ENCODE measurements at places on chromosomes 1 and 21. TPM values are rescaled to one million over a fixed set of nuclear protein-coding genes. Genes with fewer than 3 reads are reported as not detected.

DNA sequence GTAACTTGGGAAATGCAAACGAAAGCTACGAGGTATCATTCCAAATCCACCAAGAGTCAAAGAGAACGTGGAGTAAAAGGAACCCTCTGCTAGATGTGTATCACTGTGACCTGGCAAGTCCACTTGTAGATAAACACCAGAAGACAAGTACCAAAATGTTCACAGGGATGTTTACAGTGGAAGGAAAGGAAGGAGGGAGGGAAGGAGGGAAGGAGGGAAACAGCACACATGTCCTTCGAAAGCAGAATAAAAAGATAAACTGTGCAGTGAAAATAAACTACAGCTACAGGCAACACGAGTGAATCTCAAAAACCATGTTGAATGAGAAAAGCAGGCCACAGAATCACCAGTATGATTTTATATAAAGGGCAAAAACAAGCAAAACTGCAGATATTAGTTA, 59.9 kb downstream of the TP53BP2 start:
- H3K27me3 ChIP-seq = no peaks in the 10 kb centered on the region
- H3K27ac ChIP-seq = no peak overlapping the region
- peaks cover 49% of the 10 kb centered on the region for H3K36me3 ChIP-seq
- no peak for DNase-seq
- H3K4me1 ChIP-seq = no peaks in the 10 kb centered on the region

Gene CLCA4
- total RNA-seq = not detected

DNA sequence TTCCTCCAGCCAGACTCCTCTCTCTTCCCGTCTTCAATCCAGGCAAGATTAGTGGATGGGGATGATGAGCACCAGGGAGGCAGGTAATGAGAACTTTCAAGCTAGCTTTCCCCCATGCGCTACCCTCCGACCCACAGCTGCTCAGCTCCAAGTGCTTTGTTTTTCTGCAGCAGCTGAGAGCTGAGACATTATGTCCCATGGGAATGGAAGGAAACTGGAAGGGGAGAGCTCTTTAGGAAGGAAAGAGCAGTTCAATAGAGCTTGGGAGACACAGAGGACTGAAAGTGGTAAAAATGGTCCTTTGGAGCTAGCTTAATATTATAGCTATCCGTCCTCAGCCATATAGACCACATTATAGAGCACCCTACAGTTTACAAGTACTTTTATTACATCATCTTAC, 39.8 kb downstream of the RAB3B start:
- H3K4me1 ChIP-seq = no peaks in the 10 kb centered on the region
- no peak overlapping the region for H3K27ac ChIP-seq
- no peak for DNase-seq
- no peaks in the 10 kb centered on the region for H3K36me3 ChIP-seq

GRCh38 chr1:175629318-175629694, 114.1 kb downstream of the TNR start:
- no peak for DNase-seq
- H3K4me3 ChIP-seq = no peak overlapping the region
- H3K4me1 ChIP-seq = no peaks in the 10 kb centered on the region
- H3K36me3 ChIP-seq = no peaks in the 10 kb centered on the region
- H3K27ac ChIP-seq = no peak overlapping the region

DNA sequence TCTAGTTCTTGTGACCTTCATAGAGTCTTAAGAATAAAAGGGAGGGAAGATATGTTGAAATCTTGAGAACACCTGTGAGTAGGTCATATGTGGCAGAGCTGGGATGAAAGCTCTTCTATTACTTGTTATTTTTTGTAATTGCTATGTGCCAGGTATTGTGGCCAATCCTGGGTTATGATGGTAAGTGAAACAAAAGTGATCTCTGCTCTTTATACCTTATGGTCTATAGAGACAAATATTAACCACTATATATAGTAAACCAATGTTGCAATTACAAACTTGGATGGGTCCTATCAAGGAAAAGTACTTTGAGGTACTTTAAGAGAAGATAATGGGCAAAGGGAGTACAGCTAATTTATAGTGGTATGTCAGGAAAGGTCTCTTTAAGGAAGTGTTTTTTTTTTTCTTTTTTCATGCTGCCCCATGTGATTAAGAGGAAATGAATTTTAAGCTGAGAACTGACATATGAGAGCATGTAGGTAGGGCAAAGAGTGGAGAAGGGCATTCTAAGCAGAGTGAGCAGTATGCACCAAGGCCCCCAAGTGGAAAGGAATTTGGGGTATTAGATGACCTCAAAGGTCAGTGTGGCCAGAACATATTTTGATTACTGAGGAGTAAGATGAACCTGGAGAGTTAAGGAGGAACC, 43.3 kb downstream of the POU2F1 start:
- H3K36me3 ChIP-seq = no peaks in the 10 kb centered on the region
- H3K4me3 ChIP-seq = no peak overlapping the region
- H3K27me3 ChIP-seq = no peaks in the 10 kb centered on the region
- no peak for DNase-seq

Gene OPTC
- not detected for total RNA-seq

Gene TBX15
- 230 TPM for total RNA-seq

Gene KRTAP21-2
- not detected for total RNA-seq

DNA sequence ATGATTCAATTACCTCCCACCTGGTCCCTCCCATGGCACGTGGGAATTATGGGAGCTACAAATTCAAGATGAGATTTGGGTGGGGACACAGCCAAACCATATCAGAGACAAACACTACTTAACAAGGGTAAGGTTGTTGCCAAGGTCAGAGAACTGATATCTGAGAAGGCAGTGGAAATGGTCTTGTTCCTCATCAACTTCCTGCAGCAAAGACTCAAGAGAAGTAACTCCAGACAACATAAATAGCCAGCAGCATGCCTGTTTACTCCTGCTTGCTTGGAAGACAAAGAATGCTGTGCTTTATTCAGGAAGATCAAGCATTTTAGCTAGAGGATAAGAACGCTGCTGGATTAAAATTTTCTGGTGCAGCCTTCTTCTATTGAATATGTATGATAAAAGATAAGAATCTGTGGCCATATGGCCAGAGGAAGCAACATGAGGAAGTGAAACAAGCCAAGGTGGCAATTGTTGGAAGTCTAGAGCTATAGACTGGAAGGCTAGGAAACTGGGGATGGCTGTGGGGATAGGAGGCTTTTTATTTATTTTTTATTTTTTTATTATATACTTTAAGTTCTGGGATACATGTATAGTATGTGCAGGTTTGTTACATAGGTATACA, 36.4 kb downstream of the DDAH1 start:
- H3K27ac ChIP-seq = peak overlapping the region; percentile 76
- peaks cover 31% of the 10 kb centered on the region for H3K4me1 ChIP-seq
- H3K4me3 ChIP-seq = no peak overlapping the region
- no peaks in the 10 kb centered on the region for H3K36me3 ChIP-seq
- H3K27me3 ChIP-seq = no peaks in the 10 kb centered on the region

Gene SPRR2D
- not detected for total RNA-seq

GRCh38 chr1:59383963-59384362, 87.1 kb downstream of the FGGY start:
- H3K36me3 ChIP-seq = no peaks in the 10 kb centered on the region
- no peaks in the 10 kb centered on the region for H3K27me3 ChIP-seq
- no peak overlapping the region for H3K27ac ChIP-seq
- no peak overlapping the region for H3K4me3 ChIP-seq

DNA sequence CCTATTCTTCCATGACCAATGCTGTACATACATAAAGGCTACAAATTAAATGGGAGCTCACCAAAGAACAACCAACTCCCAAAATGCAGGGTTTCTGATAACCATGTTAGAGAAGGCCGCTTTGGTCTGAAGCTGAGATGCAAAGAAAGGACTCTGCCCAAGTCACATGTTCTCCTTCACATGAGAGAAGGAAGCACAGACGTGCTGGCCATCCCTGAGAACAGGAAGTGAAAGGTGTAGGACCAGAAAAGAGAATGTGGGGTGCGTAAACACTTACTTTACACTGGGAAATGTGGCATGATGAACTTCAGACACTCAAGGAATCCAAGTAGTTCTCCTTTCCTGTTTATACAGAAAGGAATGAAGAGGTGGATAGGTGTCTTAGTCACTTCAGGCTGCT, 31.7 kb upstream of the TADA1 start:
- no peaks in the 10 kb centered on the region for H3K36me3 ChIP-seq
- no peak overlapping the region for H3K27ac ChIP-seq
- no peak for DNase-seq
- no peaks in the 10 kb centered on the region for H3K27me3 ChIP-seq

- no peak overlapping the region for H3K4me3 ChIP-seq
- DNase-seq = no peak
- no peak overlapping the region for H3K27ac ChIP-seq
- no peaks in the 10 kb centered on the region for H3K27me3 ChIP-seq
- no peaks in the 10 kb centered on the region for H3K36me3 ChIP-seq
Measured at GRCh38 chr21:18705971-18706370, 302.4 kb upstream of the TMPRSS15 start.

Gene AJAP1
- total RNA-seq = not detected

GRCh38 chr21:15793550-15794235, 63.9 kb downstream of the USP25 start:
- H3K36me3 ChIP-seq = no peaks in the 10 kb centered on the region
- H3K27ac ChIP-seq = no peak overlapping the region
- H3K27me3 ChIP-seq = no peaks in the 10 kb centered on the region
- H3K4me1 ChIP-seq = peaks cover 56% of the 10 kb centered on the region
- no peak for DNase-seq

Gene MFAP2
- total RNA-seq = 0.36 TPM

DNA sequence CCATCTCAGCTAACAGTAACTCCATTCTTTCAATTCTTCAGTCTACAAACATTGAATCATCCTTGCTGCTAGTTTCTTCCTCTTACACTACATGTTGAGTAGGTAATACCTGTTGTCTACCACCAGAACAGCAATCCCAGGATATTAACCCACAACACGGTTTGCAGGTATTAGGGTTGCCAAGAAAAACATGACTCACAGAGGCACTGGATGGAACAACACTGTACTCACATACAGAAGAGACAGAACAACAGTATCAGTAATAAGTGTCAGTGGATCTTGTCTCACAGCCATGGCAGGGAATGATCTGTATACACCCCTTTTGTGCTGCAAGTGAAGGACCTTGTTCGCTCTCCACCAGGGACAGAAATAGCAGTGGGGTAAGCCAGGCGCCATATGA, 212.1 kb downstream of the GPR52 start:
- H3K27ac ChIP-seq = no peak overlapping the region
- H3K27me3 ChIP-seq = no peaks in the 10 kb centered on the region

DNA sequence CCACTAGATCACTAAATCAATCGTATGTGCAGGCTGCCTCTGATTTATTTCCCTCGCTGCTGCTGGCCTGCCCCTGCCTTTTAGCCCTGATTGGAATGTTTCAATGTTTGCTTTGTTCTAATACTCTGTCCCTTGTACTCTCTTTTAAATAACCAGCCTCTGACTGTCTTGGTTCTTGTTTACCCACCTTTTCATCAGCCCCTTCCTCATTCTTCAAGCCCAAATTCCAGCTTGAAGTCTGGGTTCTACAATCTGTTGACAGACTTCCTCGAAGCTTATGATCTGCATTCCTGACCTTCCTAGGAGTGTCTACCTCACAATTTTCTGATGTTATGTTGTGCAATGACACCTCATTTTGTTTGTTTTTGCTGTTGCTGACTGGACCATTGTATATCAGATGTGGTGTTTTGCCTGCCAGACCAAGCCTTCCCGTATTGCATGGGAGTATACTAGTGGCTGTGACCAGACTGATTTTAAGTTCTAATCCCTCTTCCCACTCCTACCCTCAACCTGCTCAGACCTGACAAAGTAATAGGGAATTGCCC, 46.6 kb upstream of the APOBEC4 start:
- H3K36me3 ChIP-seq = no peaks in the 10 kb centered on the region
- no peak overlapping the region for H3K4me3 ChIP-seq
- no peak for DNase-seq

Gene LMX1A
- not detected for total RNA-seq

DNA sequence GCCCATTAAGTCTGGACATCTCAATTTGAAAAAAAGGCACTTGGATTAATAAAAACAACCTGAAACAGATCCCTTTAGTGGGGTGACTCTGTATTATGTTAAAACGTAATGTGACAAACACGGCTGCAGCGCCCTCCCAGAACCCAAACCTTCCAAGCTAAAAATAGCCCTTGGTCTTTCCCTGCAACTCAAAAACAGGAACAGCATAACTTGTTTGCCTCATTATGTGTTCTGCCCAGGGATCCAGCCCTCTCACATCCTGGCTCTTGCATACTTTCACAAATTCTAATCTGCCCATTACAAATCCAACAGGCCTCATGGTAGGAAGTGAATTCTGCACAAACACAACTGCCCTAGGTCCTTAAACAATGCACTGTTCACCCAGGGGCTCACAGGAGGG, 94.7 kb upstream of the GADD45A start:
- H3K4me1 ChIP-seq = peaks cover 14% of the 10 kb centered on the region
- H3K36me3 ChIP-seq = no peaks in the 10 kb centered on the region
- peak; percentile 35 for DNase-seq
- no peaks in the 10 kb centered on the region for H3K27me3 ChIP-seq
- peak overlapping the region; percentile 44 for H3K27ac ChIP-seq

Gene HPCAL4
- total RNA-seq = 1.0 TPM

DNA sequence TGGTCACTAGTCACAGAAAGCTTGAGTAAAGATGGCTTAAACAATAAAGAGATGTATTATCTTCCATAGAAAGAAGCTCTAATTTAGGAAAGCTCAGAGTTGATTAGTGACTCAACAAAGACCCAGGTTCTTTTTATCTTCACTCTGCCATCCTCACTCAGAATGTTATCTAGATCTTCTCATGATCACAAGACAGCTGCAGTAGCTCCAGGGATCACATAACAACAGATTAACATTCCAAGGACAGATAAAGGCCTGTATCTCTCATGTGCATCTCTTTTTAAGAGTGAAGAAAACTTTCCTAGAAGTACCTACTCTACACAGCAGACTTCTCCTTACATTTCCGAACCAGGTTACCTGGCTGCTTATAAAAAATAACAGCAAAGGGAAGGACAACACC, 368.7 kb upstream of the PROX1 start:
- no peaks in the 10 kb centered on the region for H3K27me3 ChIP-seq
- no peak overlapping the region for H3K4me3 ChIP-seq
- H3K4me1 ChIP-seq = peaks cover 20% of the 10 kb centered on the region
- no peak overlapping the region for H3K27ac ChIP-seq
- no peak for DNase-seq

- no peak for DNase-seq
- H3K4me3 ChIP-seq = no peak overlapping the region
- H3K27me3 ChIP-seq = peaks cover 8% of the 10 kb centered on the region
- H3K4me1 ChIP-seq = no peaks in the 10 kb centered on the region
- no peaks in the 10 kb centered on the region for H3K36me3 ChIP-seq
Measured at GRCh38 chr1:12078938-12079861, 16.1 kb downstream of the TNFRSF8 start.

Gene RIPPLY3
- total RNA-seq = not detected

Measured in gastrocnemius medialis (tissue), 4 donors.